ENCODE measurements at places on chromosomes 16 and 17. TPM values are rescaled to one million over a fixed set of nuclear protein-coding genes. Genes with fewer than 3 reads are reported as not detected.

The FOXC2 gene
- polyA plus RNA-seq: 56.3 TPM

DNA sequence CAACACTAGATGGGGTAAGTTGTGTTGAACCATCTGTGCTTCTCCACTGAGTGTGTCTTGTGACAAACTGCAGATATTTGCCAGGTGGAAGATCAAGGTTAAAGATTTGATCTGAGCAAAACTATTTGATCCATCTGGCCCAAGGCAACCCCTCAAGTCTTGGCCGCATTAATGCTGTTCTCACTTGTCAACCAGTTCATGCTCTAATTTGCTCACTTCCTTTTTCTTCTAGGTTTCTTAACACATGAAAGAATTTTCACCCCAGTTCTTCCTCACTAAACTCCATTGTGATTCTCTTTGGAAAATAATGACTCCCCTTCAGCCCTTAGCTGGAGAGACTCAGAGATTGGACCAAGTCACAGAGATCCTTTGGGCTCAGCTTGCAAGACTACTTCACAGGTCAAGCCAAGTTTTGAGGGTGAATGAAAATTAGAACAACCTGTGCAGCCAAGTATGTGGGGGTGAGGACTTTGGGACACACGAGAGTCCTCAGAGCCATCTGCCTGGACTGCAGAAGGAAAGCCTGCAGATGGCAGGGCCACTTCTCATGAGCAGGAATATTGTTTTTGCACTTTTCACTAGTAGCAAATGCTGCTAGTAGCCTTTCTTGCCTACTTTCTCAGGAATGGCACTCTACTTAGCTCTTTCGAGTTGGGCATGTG is 166.5 kb downstream of the AXIN2 start:
- no peak for DNase-seq

The MRC2 gene
- polyA plus RNA-seq: 79.6 TPM

DNA sequence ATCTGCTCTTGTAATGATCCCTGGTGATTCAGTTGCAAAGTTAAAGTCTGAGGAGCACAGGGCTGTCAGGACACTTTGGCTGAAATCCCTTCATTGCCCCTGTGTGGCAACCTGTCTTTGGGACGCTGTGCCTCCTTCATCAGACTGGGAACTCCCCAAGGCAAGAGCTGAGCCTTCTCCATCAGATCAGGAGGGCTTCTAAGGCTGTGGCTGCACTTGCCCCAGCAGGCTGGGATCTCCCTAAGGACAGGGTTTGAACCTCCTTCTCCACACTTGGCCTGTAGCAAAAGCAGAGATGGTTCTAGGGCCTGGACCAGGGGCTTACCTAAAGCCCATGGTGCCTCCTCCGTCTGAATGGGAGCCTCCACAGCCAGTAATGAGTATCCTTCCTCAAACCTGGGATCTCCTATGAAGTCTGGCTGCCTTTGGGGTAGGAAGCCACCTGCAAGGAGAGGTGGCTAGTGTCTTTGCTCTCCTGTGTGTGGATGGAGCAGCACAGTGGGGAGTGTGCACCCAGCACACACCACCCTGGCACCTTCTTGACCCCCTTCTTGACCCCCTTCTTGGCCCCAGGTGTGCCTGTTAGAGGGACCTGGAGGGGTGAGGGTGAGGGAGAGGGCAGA is 79.0 kb upstream of the NKD1 start:
- DNase-seq: no peak

GRCh38 chr17:62696726-62697490 is 69.4 kb downstream of the MRC2 start:
- no peak for DNase-seq

DNA sequence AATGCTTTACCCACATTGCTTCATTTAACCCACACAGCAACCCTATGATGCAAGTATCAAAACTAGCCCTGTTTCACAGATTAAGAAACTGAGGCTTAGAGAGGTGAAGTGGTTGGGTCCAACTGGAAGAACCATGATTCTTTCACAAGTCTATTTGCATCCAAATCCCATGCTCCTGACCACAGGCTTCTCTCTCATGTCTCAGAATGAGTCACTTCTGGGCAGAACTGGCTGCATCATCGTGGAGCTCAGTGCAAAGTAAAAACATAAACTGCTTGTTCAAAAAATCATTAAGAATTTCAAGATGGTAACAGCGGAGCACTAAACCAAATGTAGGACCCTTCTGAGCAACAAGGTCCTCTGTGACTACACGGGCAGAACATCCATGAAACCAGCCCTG is 20.2 kb upstream of the CES1 start:
- no peak for DNase-seq

DNA sequence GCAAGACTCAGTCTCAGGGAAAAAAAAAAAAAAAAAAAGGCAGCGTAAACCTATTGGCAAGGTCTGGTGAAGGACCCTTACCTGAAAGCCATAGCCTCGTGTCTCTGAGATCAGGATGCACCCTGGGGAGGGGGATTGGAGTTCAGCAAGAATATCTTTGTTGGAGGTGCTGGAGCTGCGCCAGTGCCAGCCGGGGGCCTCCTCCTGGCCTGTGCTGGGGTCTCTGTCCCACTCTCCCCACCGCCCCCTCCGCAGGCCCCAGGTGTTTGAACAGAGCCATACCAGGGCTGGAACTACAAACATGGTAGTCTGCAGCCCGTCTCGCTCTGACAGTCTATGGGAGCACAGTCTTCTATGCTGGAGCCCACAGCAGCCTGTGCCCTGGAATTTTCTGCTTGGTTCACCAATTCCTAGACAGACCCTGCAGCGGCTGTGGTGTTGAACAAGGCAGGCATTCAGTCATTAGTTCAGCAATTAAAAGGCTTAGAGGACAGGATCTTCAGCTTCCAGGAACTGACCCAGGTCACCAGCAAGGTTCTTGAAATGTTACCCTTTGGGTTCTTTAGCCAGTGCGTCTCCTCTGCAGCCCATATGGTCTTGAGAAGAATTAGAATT is 42.2 kb upstream of the KIFC3 start:
- no peak for DNase-seq

The TNFSF13 gene
- polyA plus RNA-seq: 18.2 TPM

The KRT12 gene
- polyA plus RNA-seq: 0.36 TPM

DNA sequence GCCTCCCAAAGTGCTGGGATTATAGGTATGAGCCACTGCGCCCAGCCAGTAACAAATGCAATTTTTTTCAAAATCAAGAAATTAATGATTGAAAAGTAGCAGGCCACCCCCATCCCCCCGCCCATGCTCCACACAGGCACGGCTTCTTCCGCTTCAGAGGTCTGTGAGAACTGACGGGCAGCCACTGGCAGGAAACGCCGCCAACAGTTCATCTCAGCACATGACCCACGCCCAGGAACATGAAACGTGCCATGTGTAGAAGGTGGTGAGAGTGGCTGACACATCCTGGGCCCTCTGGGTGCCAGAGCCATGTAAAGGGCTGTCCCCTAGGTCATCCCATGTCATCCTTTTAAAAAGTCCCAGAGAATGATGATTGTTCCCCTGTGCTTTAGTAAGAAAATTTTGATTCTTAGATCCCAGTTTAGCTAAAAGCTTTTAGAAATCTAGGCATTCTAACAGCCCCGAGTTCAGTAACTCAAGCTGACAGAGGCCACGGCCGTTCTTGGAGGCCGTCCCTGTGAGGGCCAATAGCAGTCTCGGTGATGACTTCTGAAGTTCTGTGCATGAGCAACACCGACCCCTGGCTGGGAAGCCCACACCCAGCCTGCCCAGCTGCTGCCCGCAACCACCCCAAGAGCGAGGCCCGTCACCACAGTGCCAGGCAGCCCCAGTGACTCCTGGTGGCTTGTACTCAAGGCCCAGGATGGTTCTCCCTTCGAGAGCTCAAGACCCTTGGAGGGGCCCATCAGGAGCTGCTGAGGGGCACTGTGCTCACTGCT is 52.1 kb downstream of the KLHDC4 start:
- DNase-seq: no peak

Measured in renal pelvis (tissue), 12 donors.